M059J (cell line): ENCODE measurements at places on chromosomes 1 and 21. TPM values are rescaled to one million over a fixed set of nuclear protein-coding genes. Genes with fewer than 3 reads are reported as not detected.
A peak's percentile ranks its signal among the peaks of the same experiment; 100 is the strongest.

PPCS gene
- total RNA-seq, result 60.5 and 81.7 TPM in 2 replicates

PGLYRP4 gene
- total RNA-seq, result not detected in 2 replicates

TMEM61 gene
- total RNA-seq, result not detected in 2 replicates

MTMR11 gene
- 6.1 and 8.3 TPM in 2 replicates for total RNA-seq

ATP1A2 gene
- 0.05 TPM in 1 of 2 replicates, not detected in the other for total RNA-seq

BMP8B gene
- 0.12 and 0.15 TPM in 2 replicates for total RNA-seq

GRCh38 chr1:2087766-2088165, 37.6 kb downstream of the PRKCZ start:
- no peak for DNase-seq

DNA sequence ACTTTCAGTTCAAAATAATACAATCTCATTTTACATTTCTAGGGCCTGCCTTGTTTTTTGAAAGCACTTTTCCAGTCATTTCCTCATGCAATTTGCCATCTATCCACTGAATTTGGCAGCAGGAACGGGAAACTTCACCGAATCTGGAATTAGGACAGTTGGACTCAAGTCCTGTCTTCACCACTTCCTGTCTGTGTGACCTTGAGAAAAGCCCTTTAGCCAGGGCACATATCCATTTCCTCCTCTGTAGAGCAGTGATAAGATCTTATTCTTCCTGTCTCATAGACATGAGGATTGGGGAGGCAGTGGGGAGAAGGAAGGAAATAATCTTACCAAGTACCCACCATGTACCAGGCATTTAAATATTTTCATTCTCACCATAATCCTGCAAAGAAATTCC, 12.0 kb downstream of the VAV3 start:
- peak; percentile 17 for DNase-seq

GRCh38 chr1:38006008-38006828, 904 bp upstream of the FHL3 start:
- no peak for DNase-seq

- peak; percentile 77 for DNase-seq
Observed at GRCh38 chr1:244302876-244303609, 148.7 kb downstream of the ADSS2 start.

GRCh38 chr1:200699871-200700270, 30.2 kb upstream of the DDX59 start:
- DNase-seq, result peak; percentile 92

- peak; percentile 65 for DNase-seq
Observed at GRCh38 chr1:199808110-199808870, 219.2 kb upstream of the NR5A2 start.

DNA sequence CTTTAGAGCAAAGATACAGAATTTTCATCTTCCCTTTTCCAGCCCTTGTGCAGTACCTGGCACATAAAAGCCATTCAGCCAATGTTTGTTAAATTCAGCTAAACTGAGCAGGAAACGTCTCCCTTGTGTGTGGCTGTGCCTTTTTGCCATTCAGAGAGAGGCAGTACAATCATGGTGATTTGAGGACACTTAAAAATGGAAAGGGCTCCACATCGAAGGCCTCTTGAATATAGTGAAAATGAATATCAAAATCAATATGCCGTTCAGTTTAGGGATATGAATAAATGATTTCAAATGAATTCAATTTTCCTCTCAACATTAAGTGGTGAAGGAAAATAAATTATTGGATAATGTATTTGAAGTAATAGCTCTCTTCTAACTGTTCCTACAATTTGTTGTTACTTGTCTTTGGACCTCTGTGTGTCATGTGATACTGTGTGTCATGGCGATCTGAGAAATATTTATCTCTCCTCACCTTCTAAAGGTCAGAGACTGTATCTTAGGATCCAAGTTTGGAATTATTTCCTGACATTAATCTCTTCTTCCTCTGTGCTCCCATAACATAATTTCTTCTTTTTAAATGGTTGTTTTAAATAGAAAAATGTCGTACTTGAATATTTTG, 355.6 kb upstream of the ST6GALNAC5 start:
- no peak for DNase-seq

DNA sequence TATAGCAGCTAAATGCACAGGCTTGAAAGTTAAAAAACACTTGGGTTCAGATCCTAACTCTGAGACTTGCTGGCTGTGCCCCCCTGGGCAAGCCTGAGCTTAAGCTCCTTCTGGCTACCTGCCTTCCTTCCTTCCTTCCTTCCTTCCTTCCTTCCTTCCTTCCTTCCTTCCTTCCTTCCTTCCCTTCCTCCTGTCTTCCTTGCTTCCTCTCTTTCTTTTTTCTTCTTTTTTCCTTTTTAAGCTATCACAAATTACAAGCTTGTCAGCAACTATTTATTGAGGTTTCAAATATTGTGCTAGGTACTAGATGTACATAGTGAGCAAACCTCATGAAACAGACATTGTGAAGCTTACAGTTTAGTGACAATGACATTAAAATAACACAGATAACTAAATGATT, 15.1 kb downstream of the SGIP1 start:
- DNase-seq, result no peak

DNA sequence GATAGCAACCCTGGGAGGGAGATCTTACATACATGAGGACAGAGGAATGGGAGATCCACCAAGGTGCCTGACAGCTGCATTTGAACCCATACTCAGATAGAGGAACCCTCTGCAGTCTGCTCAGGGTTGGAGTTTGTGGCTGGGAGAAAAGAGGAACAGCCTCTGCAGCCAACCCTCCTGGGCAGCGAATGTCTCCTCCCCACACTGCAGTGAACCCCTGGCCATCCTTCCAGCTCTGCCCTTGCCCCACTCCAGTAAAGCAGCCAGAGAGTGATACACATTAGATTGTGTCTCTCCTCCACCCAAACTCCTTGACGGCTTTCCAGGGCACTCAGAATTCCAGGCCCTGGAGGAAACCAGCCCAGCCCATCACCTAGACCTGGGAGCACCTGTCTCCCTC, 137.7 kb downstream of the RUNX1 start:
- DNase-seq, result no peak

DNA sequence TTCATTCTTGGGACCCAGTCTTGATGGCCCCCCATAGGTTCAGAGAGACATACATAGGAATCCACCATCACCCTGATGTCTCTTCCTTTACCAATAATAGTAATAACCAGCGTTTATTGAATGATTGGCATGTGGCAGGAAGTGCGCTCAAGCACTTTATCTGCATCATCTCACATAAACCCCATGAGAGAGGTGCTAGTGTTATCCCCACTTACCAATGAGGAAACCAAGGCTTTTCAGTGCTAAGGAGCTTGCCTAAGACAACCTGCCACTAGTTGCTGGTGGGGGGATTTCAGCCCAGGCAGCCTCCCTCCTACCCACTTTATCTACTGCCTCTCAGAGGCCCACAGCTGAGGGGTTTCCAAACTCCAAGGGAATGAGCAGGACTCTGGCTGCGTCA, 7.7 kb downstream of the LGR6 start:
- DNase-seq, result no peak

DNA sequence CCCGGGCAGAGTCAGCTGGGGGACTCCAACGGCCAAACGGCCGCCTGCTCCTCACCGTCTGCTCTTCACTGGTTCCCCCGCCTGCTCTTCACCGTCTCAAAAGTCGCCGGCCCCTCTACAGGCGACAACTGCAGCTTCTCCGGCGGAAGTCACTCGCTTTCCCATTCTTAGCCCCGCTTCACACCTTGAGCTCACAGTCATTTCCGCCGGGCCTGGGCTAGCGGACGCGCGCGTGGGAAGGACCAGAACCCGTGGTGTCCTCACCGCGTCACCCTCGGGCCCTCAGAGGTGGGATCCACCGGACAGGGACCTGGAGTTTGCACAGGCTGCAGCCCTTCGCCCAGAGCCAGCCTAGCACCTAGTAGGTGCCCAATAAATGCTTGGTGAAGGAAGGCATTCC, 27.9 kb upstream of the HJV start:
- DNase-seq, result no peak

DNA sequence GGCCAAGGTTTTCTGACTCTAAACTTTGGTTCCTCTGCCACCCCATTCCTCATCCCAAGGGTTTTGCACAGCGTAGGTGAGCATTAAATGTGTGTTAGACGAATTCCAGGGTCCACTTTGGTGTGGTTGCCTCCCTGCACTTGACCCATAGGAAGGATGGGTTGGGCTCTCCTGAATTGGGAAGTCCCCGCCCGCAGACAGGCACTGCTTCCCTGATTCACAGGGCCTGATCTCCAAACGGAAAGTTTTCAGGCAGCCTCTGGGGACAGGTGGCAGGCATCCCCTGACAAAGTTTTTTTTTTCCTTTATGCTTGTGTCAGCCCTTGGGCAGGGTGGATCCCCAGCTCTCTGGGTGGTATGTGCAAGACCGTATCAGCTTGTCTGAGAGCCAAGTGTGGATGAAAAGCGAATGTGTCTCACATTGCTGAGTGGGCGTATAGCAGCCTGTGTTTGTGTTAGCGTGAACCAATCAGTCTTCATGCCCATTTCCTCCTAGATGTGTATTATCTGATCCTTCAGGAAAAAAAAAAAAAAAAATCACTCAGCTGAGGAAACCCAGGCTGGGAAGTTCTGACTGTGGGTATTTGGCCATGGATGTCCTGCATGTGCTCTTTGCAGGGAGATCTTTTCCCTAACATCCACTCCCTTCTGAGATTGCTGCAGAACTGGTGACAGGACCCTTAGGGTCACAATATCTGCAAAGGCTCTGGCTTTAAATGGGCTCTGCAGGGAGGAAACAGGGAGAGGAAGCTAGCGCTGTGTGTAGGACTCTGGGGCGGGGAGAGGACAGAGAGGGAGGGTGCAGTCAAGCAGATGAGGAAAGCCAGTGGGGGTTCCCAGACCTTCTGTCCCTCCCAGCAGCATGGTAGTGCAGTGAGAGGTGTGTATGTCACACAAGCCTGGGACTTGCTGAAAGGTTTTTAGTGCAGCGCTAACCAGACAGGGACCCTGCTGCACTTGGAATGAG, 42.2 kb upstream of the TRABD2B start:
- DNase-seq, result no peak
